ENCODE measurements at places on chromosomes 12 and 14. TPM values are rescaled to one million over a fixed set of nuclear protein-coding genes. Genes with fewer than 3 reads are reported as not detected.

Gene IRAK3
- not detected for total RNA-seq

Gene RHOJ
- total RNA-seq, result 1.1 TPM

Gene TRPV4
- not detected for total RNA-seq

Gene KRT6C
- total RNA-seq, result not detected

Gene DACT1
- total RNA-seq, result 1.7 TPM

Gene HOXC5
- total RNA-seq, result 0.57 TPM

DNA sequence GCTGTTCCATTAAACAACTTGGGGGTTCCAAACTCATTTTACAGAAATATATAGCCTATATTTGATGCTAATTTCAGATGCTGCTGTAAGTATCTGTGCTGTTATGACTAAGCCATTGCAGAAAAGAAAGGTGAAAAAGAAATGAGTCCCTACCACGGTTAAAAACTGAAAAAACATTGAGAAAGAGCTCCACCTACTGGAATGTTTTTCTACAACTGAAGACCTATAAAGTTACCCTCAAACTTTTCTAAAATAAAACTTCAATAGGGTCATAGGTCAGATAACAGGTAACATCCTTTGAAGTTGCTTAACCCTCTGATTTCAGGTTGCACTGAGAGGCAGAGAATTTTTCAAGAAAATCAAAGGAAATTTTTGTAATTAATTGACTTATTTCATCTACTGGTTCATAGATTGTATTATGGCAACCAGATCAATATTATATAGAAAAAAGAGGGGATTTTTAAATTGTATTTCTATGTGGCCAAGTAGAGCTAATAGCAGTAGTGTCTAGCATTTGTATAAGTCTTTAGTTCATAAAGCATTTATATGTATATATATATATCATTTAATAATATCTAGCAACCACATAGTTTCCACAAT lies 279.9 kb downstream of the RPS29 start:
- DNase-seq, result peak; percentile 3

GRCh38 chr14:105486974-105487448 lies 325 bp downstream of the CRIP1 start:
- DNase-seq, result no peak

DNA sequence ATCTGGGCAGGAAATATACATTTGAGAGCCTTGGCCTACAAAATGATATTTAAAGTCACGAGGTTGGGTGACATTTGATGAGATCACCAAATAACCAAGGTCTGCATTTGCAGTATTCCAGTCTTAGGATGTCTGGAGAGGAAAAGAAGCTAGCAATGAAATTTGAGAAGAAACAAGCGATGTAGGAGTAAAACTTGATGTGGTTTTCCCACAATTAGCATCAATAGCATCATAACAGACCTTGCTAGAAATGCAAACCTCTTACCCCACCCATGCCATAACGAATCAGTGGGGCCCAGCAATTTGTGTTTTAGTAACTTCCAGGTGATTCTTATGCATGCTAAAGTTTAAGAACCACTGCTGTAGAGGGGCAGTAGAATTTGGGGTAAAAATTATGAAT lies 219.9 kb downstream of the PPFIA2 start:
- no peak for DNase-seq

GRCh38 chr14:94330857-94331256 lies 7.7 kb upstream of the SERPINA6 start:
- no peak for DNase-seq

GRCh38 chr14:91046488-91047072 lies 13.9 kb downstream of the RPS6KA5 start:
- no peak for DNase-seq

DNA sequence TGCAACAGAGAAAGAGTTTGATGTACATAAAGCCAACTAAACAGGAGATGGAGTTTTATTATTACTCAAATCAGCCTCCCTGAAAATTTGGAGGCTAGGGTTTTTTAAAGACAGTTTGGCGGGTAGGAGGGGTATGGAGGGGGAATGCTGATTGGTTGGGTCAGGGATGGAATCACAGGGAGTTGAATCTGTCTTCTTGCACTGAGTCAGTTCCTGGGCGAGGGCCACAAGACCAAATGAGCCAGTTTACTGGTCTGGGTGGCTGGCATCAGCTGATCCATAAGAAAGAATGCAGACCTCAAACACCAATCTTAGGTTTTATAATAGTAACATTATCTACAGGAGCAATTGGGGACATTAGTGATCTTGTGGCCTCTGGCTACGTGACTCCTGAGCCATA lies 64.9 kb downstream of the RIN3 start:
- peak; percentile 75 for DNase-seq

DNA sequence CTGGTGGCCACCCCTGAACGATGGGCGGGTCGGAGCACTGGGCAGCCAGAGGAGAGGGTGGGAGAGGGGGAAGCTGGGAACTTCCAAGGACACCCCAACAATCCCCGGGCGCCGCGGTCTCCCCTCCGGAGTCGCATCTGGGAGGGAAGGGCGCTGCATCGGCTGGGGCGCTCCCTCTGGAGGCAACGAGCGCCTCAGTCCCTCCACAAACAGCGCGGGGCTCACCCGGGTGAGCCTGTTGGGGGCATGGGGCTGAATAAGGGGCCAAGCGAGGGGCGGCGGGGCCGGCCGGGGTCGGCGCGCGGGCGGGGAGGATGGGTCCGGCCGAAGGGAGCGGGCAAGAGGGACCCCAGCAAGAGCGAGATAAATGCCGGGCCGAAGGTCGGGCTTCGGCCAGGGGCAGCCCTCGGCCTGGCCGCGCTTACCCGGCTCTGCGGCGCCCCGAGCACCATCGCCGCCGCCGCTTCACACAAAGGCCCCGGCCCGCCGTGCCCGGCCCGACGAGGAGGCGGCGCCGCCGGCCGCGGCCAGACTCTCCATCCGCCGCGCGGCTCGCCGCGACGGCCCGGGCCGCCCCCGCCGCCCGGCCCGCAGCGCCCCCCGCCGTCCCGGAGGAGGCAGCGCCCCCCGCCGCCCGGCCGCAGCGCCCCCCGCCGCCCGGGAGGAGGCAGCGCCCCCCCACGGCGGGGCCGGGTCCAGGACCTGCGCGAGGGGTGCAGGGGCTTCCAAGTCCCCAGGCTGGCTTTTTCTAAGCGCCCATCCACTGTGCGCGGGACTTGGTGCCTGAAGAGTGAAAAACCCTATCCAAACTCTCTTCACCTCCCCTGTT lies at the start of gene ZBTB39:
Gene ZBTB39, minus strand, starts transcription at position 567 of the 829 bp plus-strand sequence. CDS start 1,629 bp downstream, outside the sequence.
- no peak for DNase-seq

GRCh38 chr12:64889434-64890216 lies 65.2 kb downstream of the TBC1D30 start:
- DNase-seq, result no peak

Data from A172 (cell line).